T-cell (primary cell): ENCODE measurements at places on chromosomes 4 and X.

GRCh38 chr4:81990211-81990610 is 383.6 kb downstream of the HNRNPD start:
- no peak for DNase-seq

- DNase-seq: no peak
Measured at GRCh38 chrX:104427073-104427472, 138.9 kb upstream of the IL1RAPL2 start.

DNA sequence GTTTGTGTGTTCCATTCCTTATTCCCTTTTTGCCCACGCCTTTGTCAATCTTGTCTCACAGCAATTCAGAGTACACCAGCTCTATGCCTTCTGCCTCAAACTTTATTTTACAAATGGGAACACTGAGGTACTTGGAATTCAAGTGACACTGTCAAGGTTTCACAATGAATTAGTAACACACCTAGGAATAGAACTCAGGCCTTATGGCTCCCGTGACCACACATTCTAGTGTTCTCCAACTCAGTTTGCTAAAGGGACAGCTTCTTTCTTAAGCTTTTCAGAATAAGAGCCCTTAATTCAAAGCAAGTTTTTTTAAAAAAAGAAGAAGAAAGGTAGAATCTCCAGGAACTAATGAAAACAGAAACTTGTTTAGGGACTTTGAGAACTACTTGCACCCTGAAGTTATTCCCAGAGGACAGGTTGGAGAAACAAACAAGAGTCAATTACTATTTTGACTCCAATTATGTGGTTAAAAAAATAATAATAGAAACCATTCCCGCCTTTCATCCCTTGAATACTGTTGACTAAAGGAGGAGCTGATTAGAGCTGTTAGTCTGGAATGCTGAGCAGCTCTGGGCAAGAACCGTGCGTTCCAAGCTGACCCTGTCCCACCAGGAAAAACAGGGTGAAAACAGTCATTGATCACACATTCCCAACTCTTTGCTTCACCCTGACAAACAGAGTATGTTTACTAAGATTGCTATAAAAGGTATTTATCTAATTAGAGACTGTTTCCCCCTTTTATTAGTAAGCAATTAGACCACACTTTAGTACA is 408.8 kb upstream of the CNKSR2 start:
- DNase-seq: no peak

GRCh38 chr4:70531981-70532380 is 13.6 kb downstream of the AMTN start:
- DNase-seq: no peak

- DNase-seq: no peak
Measured at GRCh38 chr4:82136161-82136801, 237.5 kb downstream of the HNRNPD start.

GRCh38 chr4:128379860-128380259 is 92.2 kb upstream of the PGRMC2 start:
- DNase-seq: no peak

DNA sequence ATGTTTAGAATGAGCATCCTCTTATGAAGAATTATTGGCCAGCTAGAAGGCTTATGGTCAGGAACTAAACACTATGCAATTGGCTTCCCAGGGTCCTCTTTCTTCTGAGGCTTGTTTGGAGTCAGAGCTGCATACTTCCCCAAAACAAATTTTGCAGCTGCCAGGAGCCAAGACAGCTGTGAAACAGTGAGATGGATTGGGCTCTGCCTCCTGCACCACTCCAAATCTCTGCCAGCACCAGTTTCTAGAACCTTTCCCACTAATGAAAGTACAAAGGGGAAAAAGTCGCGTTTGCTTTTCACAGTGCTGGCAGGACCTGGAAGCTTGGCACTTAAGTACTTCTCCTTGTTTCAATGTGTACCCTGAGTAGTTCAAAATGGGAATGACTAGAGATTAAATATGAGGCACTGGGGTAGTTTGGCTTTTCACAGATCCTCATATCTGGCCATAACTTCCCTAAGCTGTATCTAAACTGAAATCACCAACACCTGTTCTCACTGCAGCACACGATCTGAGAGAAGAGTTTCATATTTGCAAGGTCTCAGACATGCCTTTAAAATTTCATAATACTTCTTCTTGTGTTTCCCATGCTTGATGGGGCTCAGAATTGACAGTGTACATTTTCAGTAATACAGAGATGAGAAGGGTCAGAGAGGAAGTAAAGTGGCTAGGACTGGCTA is 20.7 kb upstream of the AR start:
- no peak for DNase-seq

DNA sequence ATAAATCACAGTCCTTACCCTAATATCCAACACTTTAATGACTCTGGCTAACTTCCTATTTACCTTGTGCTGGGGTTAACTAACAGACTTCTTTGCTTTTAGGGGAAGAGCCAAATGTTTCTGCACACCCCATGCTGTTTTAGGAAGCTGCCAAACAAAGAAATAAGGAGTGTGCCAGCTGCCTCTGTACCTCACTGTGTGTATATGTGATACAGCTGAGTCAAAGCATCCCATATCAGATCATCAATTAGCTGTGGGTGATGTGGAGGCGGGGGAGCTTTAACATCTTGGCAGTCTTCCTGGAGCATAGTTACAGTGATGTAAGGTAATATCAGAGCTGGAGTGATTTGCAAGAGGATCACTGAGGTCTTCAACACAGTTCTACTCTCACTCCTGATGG is 95.4 kb downstream of the COL25A1 start:
- DNase-seq: no peak

- DNase-seq: no peak
Measured at GRCh38 chrX:130895299-130895698, 7.7 kb downstream of the ENOX2 start.

DNA sequence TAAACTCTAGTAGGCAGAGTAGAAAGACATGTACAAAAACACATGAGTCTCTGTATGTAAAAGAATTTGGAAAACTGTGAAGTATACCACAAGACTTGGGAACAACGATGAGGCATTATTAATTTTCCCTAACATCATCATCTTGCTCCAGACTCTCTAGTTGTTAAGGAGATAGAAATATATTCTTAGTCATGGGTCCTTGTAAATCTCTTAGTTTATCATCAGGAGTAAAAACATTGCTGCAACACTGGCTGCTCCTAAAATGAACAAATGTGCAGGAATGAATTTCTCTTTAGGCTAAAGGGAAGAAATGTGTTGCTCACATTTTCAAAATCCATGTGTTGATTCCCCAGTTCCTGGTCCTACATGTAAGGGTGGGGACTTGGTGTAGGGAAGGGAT is 384.6 kb downstream of the STIM2 start:
- DNase-seq: no peak

- DNase-seq: no peak
Measured at GRCh38 chr4:104533156-104533555, 38.5 kb upstream of the CXXC4 start.

DNA sequence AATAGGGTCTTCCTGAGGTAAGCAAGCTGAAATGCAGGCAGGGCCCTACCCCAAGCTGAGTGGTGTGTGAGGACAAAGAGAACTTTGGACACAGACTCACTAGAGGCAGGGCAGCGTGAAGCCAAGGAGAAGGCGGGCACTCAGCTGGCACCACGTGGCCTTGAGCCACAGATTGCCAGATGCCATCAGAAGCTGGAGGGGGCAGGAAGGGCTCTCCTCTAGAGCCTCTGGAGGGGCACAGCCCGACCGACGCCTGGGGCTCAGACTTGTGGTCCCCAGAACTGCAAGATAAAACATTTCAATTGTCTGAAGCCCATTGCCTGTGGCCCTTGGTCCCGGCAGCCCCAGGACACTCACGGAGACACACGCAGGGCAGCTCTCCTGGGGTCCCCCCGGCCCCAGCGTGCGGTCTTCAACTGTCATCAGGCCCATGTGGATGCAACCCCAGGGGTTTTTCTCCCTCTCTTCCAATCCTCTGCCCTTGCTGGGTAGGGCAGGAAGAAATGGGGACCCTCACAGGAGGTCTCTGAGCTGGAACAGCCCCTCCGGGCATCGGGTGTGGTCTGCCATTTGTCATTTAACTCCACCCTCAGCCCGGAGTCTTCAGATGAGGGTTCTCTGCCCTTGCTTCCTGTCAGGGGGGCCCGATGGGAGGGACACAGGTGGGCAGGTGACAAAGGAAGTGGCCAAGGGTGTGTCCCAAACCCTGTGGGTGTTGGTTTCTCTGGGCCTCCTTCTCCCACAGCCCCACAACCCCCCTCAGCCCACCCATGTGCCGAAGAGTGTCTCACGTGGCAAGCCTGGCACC is 22.2 kb downstream of the HMX1 start:
- DNase-seq: no peak

GRCh38 chr4:47835494-47835893 is 2.4 kb downstream of the CORIN start:
- DNase-seq: no peak

DNA sequence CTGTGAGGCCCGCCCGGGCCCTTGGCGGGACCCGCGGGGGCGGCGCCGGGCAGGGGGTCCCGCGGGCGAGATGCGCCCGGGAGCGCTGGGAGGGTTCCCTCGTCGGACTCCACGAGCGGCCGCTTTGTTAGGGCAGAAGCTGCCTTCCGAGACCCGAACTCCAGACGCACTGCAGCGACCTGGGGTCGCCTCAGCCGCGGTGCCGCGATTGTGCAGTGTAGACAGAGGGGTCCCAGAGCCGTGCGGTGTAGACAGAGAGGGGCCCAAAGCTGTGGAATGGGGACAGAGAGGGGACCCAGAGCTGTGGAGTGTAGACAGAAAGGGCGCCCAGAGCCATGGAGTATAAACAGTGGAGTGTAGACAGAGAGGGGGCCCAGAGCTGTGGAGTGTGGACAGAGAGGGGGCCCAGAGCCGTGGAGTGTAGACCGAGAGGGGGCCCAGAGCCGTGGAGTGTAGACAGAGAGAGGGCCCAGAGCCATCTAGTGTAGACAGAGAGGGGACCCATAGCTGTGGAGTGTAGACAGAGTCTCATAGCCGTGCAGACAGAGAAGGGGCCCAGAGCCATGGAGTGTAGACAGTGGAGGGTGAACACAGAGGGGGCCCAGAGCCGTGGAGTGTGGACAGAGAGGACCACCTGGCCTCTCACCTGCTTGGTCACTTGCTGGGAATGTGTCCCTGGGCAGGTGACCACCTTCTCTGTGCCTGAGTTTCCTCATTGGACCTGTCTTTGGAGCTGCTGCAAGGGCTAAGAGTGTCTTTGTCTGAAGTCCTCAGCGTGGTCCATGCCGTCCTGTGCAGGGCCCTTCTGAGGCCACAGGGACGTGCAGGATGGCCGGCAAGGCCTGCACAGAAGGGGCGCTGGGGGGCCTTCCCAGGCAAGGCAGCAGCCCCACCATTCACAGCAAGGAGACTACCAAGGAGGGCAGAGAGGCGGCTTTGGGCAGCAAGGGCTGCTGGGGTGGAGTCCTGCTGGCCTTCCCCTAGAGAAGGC is 875 bp downstream of the RGS12 start:
- no peak for DNase-seq

- no peak for DNase-seq
Measured at GRCh38 chrX:15418041-15418706, 34.0 kb upstream of the VEGFD start.
